Jurkat, Clone E6-1 (cell line): ENCODE measurements at places on chromosomes 6 and 20.

DNA sequence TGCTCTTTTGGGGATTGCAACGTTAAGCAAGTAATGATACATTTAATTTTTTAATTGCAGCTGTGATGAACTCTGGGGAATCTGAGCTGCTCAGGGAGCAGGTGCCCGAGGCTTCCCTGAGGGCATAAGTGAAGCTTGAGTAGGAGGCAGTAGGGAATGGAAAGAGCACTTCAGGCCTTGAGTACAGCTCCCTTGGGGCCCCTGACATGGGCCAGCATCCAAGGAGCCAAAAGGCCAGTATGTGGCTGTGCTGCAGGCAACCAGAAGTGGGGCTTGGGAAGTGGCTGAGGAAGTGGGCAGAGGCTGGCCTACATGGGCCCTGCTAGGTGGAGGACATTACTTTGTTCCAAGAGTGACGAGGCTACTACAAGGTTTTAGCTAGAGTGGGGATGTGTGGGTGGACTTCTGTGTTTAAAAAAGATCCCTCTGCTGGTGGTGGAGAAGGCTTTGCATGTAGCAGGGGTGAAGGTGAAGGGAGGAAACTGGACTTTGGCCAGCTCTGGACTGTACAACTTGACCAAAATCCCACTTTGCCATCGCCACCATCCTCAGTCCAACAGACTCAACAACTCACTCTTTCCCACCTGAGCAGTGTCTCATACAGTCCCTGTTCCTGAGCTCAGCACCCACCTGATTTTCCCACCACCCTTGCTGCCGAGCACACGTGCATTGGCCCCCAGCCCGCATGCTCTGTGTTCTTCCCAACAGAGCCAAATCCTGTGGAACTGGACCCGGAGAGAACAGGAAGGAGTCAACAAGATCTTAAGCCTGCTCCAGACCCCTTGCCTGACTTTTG lies 10.9 kb upstream of the ZNF831 start:
- DNase-seq, result no peak

DNA sequence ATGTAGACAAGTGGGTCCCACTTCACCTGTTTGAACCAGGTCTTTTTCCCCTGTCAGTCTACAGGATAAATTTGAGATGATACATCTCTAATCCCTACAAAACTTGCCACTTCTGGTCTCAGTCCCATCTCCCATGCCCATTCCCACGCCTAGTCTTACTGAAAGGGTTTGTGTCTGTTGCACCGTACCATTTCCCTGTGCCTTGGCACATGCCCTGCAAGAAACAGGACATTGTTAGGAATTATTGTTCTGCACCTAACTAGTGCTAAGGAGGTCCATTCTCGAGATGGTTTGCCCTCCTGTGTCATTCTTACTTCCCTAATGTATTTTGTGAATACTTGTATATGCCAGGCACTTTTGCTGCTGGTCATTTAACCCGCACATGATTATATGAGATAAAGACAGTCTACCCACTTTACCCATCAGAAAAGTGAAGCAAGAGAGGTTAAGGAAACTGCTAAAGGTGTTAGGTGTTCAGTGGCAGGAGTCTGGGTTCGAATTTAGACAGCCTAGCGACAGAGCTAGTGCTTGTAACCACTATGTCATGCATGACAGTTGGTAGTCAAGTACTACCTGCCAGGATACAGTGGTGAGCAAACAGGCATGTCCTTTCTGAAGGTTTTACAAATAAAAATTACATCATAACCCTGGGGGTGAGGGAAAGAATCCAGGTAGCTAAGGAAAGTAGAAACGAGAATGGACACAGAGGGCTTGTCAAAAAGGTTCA lies 12.7 kb downstream of the FAM217A start:
- DNase-seq, result no peak

GRCh38 chr20:12504779-12505178 lies 504.0 kb upstream of the SPTLC3 start:
- no peak for DNase-seq

- no peak for DNase-seq
These were observed 1286.2 kb upstream of the EYS start for GRCh38 chr6:66993272-66993671.

DNA sequence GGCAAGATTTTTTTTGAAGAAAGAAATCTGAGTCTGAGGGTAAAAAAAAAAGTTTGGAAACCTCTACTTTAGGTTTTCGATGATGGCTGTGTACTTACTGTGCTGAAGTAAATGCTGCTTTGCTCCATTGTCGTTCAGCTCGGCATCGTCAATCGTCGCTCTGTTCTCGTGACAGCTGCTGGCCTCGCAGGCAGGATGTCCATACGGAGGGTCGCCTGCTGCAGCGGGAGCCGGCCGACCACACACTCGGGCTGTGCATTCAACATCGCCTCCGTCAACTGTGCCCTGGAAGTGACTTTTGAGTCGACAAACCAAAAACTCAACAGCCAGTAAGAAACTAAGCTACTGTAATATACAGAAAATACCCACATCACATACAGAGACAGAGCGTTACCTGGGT lies 53.1 kb upstream of the SMOC2 start:
- no peak for DNase-seq

- DNase-seq, result no peak
These were observed 192.4 kb upstream of the ZNF217 start for GRCh38 chr20:53786071-53786444.

GRCh38 chr6:5667737-5668136 lies 339.0 kb downstream of the NRN1 start:
- peak; percentile 99 for DNase-seq

DNA sequence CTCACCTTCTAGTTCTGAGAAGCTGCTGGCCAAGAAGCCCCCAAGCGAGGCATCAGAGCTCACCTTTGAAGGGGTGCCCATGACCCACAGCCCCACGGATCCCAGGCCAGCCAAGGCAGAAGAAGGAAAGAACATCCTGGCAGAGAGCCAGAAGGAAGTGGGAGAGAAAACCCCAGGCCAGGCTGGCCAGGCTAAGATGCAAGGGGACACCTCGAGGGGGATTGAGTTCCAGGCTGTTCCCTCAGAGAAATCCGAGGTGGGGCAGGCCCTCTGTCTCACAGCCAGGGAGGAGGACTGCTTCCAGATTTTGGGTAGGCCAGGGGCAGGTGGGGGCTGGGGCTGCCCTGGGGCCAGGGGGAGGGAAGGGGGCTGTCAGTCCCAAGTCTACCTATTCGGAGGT lies 2.3 kb downstream of the MYLK2 start:
- DNase-seq, result no peak

DNA sequence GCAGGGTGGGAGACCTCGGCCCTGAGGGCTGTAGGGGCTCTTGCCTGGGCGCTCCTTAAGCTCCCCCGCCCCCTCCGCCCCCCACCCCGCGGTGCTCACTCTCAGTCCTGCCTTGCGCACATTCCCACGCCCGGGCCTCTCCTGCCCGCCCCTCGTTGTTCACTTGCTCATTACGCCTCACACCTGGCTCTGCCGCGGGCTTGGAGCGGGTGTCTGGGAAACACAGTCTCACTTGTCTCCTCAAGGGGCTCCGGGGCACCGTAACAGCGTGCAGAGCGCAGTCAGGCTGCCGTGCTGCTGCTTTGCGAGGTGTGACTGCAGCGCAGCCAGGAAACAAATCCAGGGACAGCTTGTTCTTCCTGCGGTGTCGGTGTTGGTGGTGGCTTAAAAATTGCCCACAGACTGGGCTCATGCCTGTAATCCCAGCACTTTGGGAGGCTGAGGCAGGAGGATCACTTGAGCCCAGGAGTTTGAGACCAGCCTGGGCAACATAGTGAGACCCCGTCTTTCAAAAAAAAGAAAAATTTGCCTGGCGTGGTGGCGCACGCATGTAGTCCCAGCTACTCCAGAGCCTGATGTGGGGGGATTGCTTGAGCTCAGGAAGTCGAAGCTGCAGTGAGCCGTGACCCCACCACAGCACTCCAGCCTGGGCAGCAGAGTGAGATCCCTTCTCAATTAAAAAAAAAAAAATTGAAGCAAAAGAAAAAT lies 4.6 kb downstream of the NPBWR2 start:
- no peak for DNase-seq

- DNase-seq, result no peak
These were observed 55.0 kb upstream of the HLA-A start for GRCh38 chr6:29887330-29887818.

DNA sequence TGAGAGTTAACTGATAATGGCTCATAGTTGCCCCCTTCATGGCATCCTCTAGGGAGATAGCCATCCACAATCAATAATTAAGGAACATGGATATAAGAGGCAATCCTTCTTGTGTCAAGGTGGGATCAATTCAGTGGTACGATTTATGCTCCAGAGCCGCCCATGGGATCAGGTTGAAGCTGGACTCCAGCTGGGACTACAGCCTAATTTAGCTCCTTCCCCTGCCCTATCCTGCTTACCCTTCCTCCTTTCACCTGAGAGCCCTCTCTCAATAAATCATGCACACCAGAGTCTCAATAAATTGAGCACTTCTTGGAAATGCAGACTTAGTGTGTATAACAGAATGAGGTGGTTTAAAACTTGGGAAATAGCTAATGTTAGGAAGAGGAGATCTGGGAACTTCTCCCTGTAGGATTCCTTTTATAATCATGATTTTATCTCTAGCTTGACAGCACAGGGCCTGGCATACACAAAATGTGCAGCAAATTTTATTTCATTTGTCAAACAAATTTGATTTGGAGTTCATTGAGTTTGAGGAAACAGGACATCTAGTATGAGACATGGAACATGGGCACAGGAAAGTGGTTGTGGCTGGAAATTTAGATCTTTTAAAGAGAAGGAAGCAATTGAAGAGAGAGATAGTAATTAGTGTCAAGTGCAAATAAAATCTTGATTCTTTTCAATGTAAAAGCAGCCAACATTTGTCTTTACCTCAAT lies 28.6 kb upstream of the OGFRL1 start:
- DNase-seq, result no peak

GRCh38 chr6:170038251-170038650 lies 252.6 kb downstream of the DLL1 start:
- DNase-seq, result no peak

DNA sequence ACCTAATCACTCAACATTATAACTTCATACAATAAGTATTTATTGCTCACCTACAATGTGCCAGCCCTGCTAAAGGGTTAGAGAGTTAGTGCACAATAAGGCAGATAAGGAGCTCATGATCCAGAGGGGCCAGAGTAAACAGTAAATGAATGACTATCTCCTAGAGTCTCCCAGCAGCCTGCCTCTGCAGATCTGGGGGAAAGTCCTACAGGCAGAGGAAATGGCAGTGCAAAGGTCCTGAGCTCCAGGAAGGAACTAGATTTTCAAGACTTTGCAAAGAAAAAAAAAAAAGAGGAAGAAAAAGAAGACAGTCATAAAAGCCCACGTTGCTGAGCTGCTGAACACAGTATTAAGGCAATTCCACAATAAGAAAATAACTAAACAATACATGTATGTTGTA lies 160.1 kb downstream of the SIM1 start:
- DNase-seq, result no peak

DNA sequence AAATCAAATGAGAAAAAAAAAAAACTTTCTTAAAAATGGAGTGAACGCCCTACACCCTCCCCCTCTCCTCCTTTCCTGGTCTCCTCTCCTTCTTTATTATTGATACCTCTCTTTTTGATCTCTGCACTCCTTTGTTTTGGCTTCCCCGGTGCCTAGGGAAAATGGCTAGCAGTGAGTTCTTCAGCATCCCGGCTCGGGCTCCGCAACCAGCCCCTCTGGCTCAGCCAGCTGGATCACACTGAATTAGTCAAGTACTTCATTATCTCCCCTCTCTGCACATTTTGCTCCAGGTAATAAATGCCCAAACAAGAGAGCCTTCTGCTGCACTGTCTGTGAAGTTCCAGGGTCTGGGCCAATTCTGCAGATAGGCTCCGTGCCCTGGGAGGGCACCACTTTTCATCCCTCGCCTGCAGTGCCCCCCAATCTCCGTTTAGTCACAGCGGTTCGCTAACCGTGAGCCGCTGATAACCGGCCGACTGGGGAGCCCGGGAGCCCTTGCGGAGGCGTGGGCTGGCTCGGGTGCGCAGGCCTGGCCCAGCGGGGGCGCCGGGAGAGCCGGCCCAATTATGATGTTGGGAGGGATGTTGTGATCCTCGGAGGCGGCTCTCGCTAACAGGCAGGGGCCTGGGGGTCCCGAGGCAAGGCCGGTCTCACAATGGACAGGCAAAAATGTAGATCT lies 301.9 kb downstream of the TFAP2A start:
- DNase-seq, result no peak

DNA sequence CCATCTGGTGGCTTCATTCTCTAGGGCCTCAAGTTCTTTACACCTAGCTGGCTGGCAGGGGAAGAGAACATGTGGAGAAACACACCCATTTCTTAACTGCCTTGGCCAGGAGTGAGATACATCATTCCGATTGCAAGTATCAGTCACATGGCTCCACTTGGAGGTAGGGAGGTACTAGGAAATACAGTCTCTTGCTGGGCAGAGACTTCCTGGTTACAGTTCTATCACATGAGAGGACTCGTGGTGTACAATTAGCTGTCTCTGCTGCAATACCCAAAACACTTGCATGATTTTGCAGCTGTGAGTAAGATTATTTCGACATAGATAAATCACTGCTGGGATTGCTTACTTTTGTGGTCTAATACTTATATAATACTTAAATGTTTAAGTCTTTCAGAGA lies 51.1 kb downstream of the GTF2H5 start:
- DNase-seq, result no peak

DNA sequence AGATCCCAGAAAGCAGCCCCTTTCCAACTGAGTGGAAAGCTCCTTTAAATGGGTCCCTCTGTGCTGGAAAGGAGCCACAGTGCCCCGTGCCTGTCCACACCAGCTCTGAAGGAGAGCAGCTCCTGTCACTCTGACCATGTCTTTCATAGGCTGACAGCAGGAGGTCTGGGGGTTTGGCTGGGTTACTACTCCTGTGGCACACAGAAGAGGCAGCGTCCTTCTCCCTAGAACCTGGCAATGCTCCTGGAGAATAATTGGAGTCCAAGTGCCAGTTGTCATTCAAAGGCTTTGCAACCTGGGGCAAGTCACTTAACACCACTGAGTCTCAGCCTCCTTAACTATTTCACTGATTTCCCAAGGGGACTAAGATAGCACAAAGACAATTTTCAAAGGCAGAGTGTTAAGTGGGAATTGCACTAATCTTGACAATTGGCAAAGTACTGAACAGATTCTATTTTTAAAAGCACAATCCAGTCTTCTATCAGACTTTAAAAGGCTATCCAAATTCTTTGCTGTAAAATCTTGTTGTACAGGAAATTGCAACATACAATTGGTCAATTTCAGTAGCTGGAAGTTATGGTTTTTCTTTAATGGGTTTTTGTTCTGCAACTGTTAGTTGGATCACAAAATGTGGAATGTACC lies 457.2 kb downstream of the KIF16B start:
- DNase-seq, result no peak

DNA sequence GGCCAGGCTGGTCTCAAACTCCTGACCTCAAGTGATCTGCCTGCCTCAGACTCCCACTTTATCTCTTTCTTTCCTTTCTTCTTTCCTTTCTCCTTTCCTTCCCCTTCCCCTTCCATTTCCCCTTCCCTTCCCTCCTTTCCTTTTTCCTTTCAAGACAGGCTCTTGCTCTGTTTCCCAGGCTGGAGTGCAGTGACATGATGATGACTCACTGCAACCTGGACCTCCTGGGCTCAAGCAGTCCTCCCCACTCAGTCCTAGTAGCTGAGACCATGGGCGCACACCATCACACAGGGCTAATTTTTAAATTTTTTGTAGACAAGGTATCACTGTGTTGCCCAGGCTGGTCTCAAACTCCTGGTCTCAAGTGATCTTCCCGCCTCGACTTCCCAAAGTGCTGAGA lies 377.6 kb upstream of the ZFP64 start:
- no peak for DNase-seq

- no peak for DNase-seq
These were observed 9.0 kb downstream of the UQCC2 start for GRCh38 chr6:33702345-33702977.

GRCh38 chr6:3841711-3842565 lies 7.2 kb upstream of the FAM50B start:
- DNase-seq, result no peak

- DNase-seq, result peak; percentile 63
These were observed 235.2 kb upstream of the TAB2 start for GRCh38 chr6:149082320-149082719.
